Stimulated activated CD8-positive, alpha-beta memory T cell treated with anti-CD3 and anti-CD28 coated beads, Interleukin-12 subunit alpha, Interleukin-12 subunit beta, amount 100 ng/mL, for 4 hours (primary cell): ENCODE measurements at places on chromosomes 11 and 22.

GRCh38 chr11:64969209-64969608, 2.7 kb downstream of the MAJIN start:
- DNase-seq = no peak

GRCh38 chr11:92477686-92478085, 253.1 kb downstream of the FAT3 start:
- no peak for DNase-seq

DNA sequence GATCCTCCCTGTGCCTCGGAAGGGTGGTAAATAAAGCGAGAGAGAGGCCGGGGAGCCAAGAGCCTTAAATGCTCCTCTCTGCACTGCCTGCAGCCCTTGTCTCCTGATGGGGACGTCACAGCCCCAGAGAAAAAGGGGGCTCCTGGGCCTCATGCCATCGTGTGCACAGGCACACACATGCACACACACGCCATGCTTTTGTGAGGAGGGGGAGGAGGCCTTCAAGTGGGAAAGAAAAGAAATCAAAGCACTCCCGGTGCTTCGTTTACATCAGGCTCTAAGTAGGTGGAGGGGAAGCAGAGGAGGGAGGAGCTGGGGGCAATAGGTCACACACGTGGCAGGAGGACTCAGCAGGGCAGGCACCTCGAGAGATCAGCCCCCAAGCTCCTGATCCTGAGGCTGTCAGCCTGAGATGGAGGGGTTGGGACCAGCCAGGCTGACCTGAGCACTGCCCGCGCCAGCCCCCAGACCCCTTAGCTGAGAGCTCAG, 68.2 kb upstream of the NECTIN1 start:
- no peak for DNase-seq

- DNase-seq = no peak
These were observed 11.4 kb downstream of the DKK3 start for GRCh38 chr11:11997049-11997322.

GRCh38 chr11:72568861-72569260, 105.4 kb downstream of the PDE2A start:
- DNase-seq = no peak

DNA sequence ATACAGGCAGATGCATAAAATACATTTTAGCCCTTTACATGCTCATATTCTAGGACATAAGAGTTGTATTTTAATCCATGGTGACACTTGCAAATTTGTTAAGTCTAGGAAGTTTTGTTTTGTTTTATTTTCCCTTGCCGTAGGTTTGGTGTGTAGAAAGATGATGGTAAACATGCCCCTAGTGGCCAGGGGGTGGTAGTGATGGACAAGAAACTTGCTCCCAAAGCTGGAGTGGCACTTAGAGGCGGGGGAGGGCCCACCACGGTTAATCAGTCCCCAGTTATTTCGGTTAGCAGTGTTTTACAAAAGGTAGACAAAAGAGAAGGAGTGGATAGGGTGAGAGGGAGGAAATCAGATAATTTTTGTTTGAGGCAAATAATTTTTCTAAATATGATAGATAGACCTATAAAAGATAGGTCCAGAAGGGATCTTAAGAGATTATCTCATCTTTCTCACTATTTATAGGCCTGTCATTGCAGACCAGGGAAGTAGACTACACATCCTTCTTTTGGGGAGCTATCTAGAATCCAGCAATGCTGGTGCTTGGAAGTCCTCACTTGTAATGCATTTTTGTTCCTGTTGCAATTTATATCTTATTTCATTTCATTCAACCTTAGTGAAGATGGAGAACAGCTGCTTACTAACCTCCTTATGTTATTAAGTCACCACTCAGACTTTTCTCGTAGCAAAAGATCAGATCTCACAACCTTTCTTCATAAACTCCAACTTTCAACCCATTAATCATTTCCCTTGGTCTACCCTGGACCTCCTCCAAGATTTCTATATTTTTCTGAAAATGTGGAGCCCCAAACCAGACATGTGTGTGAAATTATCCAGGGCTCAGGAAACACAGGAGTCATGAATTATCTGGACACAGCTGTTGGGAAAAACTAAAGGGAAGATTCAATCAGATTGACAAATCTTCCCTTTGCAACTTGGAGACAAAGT, 5.9 kb upstream of the BDNF start:
- no peak for DNase-seq

GRCh38 chr11:1508986-1509385, 22.4 kb upstream of the MOB2 start:
- no peak for DNase-seq
